ENCODE measurements at places on chromosomes 5 and 9.

GRCh38 chr9:3511551-3511950 is 14.2 kb downstream of the RFX3 start:
- DNase-seq = no peak

DNA sequence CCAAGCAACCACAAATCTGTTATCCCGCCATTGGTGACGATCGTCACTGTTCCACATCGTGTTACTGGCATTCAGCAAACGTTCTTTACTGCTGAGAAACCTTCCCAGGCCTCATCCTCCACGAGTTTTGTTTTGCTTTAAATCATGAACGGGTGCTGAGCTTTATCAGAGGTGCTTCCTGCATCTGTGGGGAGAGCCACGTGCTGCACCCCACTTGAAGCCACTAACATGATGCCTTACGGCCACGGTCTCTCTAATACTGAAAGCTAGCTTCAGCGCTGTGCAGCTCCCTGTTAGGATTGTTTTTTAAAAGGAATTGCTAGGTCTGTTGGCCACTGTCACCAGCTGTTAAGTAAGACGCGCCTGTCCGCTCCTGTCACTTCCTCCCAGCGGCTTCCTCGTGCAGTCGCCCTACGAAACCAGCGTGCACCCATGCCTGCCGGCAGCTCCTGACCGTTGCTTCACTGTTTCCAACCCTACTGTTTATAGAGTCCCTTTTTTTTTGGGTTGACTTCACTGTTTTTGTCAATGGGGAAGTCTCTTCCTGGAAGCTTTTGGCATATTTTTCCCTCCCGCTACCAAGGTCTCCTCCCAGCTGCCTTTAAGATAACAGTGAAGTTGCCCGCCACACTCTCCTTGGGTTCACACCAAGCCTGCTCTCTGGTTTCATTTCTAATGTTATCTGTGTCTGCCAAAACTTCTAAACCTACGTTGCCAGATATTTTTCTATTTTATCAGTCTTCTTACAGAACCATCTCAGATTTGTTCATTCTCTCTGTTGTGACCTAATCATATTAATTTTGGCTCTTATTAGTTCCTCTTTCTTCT is 20.3 kb downstream of the LPCAT1 start:
- no peak for DNase-seq

DNA sequence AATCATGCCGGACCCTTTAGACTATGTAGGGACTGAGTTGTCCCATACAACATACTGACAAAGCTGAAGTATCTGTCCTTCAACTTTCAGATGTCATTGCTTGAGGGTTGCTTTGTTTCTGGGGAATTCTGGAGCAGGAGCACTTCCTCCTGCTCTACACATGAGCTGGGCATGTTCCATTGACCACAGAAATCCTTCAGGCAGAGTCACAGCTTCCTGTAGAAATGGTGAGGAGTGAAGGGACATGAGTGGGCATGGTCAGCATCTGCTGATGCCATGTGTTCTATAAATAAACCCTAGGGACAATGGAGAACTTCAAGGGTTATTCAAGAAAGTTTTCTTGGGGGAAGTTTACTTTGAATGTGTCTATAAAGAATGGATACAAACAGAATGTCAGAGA is 296.6 kb upstream of the FBXL7 start:
- no peak for DNase-seq

- no peak for DNase-seq
Measured at GRCh38 chr5:71937921-71938698, 169.2 kb upstream of the MAP1B start.

- DNase-seq = no peak
Measured at GRCh38 chr9:37801287-37801850, 772 bp downstream of the DCAF10 start.

DNA sequence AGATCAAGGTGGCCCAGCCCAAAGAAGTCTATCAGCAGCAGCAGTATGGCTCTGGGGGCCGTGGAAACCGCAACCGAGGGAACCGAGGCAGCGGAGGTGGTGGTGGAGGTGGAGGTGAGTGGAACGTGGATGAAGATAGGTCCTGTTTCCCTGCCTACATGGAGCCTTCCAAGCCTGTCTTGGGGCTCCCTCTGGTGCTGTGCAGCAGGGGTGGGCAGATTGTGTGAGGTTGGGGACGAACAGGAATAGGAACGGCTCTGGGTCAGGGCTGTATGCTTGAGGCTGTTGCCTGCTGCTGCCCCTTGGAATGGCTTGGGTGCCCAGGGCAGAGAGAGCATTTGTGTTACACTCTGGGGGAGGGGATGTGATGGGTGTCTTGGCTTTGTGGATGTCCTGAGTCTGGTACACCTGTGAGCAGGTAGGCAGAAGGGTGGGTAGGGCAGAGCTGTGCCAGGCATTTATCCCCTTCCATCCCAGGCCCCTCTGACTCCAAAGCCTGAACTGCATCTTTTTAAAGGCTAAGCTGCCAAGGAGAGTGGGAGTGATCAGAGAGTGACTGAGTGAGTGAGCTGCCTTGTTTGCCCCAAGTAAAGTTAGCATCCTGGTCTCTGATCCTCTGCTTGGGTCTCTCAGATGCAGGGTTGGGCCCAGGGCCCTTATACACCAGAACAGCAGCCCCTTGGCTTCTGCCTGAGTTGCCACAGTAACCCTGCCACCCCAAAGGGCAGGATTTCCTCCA is 5.2 kb downstream of the HNRNPAB start:
- DNase-seq = no peak

DNA sequence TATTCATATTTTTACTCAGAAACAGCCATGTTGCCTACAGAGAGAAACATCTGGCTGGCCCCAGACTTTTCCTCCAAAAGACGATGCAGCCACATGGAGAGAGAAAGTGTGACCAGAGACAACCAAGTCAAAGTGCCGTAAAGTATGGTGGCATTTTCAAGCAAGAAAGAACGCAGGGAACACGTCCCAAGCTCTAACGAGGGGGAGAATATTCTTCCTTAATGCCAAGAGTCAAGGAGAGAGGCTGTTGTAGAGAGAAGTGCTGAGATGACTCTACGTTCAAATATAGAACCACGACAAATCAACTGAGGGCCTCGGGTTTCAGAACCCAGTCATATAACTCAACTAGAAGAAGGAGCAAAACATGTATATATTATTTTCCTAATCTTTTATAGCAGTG is 55.9 kb downstream of the FNBP1 start:
- DNase-seq = no peak

- no peak for DNase-seq
Measured at GRCh38 chr5:134609232-134609851, 23.3 kb downstream of the SAR1B start.

- no peak for DNase-seq
Measured at GRCh38 chr5:158435161-158435616, 576.2 kb upstream of the CLINT1 start.

GRCh38 chr5:164680216-164680615 is 1174.8 kb downstream of the MAT2B start:
- DNase-seq = no peak

GRCh38 chr5:176639981-176640380 is 7.3 kb upstream of the TSPAN17 start:
- no peak for DNase-seq

DNA sequence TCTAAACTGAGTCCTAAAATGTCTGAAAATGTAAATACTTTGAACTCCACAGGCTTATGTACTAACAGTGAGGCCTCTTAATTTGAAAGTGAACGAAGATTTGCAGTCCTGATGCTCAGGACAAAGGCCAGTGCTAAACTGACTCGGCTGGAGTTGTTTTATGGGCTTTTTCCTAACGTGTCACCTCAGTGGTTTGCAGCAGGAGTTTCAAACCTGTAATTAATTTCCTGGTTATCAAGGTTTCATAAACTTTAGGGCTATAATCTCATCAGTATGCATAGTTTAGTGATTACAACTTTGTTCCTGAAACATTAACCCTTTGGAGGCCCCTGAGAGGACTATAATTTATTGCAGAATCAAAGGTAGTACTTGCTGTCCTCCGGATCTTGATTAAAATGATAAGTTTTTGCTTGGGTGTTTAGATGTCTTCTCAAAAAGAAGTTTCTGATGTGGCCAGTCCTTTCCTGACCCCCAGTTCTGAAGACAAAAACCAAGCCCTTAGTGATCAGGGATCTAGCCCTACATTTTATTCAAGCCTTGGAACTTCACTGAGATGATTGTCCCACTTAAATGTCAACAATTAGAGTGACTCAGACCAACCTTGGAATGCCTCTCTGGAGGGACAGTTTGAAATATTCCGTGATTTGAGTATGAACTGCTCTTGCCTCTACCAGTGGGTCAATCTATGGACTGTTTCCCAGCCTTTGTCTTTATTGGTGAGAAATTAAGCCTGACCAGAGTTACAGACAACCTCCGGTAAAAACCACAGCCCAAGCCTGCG is 11.1 kb upstream of the S100Z start:
- no peak for DNase-seq

GRCh38 chr5:96788112-96788749 is 19.5 kb downstream of the ERAP1 start:
- DNase-seq = no peak

- no peak for DNase-seq
Measured at GRCh38 chr5:124697501-124697900, 48.9 kb downstream of the ZNF608 start.

DNA sequence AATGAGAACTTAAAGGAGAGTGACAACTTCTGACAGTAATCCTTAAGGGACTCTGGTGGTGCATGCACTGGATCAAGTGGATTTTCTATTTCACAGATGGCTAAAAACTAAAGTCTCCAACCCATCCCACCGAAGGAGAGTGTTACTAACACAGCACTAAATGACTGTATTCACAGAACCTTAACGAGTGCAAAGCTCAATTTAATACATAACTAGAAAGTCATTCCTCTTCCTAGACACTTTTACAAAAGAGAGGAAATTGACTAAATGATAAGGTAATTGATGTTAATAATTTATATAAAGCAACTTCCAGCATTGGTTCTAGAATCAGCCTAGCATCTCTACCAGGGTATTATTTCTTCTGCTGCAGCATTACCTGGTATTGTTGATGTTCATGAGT is 189.8 kb downstream of the ADAMTS12 start:
- no peak for DNase-seq

GRCh38 chr5:93206203-93206602 is 374.8 kb downstream of the NR2F1-AS1 start:
- no peak for DNase-seq

- DNase-seq = no peak
Measured at GRCh38 chr9:125540497-125540896, 166.5 kb downstream of the MAPKAP1 start.

GRCh38 chr9:14350349-14350728 is 36.4 kb upstream of the NFIB start:
- DNase-seq = no peak

- DNase-seq = no peak
Measured at GRCh38 chr5:145825751-145826180, 9.4 kb downstream of the PRELID2 start.

GRCh38 chr5:132147663-132148062 is 74.1 kb downstream of the CSF2 start:
- DNase-seq = no peak

- DNase-seq = no peak
Measured at GRCh38 chr5:33973271-33973670, 11.2 kb downstream of the SLC45A2 start.

DNA sequence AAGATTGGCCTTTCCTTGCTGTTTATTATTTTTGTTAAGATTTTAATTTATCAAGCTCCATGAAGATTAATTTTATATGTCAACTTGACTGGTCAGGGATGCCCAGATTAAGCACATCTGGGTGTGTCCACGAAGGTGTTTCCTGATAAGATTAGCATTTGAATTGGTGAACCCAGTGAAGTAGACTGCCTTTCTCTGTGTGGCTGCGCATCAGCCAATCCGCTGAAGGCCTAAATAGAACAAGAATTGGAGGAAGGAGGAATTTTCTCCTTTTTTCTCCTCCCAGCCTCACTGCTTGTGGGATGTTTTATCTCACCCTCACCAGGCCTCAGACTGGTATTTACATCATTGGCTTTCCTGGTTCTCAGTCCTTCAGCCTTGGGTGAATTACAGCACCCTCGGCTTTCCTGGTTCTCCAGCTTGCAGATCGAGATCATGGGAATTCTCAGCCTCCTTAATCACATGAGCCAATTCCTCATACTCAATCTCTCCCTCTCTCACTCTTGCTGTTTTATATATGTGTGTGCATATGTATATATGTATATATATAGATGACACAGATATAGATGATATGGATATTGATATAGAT is 135.4 kb upstream of the SPEF2 start:
- DNase-seq = no peak

GRCh38 chr9:18143073-18143745 is 330.7 kb upstream of the ADAMTSL1 start:
- DNase-seq = no peak
